HFFc6 (cell line): ENCODE measurements at places on chromosomes 4 and X. TPM values are rescaled to one million over a fixed set of nuclear protein-coding genes. Genes with fewer than 3 reads are reported as not detected.

- no peak for DNase-seq
Observed at GRCh38 chr4:74397748-74398426, 32.9 kb downstream of the EREG start.

DNA sequence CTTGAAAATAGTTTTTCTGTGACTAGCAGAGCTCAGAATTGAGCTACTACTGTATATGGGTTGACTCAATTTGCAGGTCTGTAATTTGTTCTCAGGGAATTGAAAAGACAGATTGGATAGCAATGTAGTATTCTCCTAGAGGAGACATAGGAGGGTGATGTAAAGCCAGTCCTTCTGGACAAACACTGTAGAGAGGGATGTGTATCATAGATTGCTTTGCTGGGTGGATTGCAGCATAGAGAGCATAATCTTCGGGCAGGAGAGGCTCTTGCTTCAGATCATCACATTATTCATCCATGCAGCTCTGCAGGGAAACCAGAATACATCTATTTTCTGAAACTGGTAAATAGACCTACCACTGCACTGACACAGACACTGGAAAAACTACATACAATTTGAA is 1110.5 kb downstream of the RAPGEF2 start:
- no peak for DNase-seq

- DNase-seq = no peak
Observed at GRCh38 chr4:47372561-47372960, 90.9 kb downstream of the COMMD8 start.

DNA sequence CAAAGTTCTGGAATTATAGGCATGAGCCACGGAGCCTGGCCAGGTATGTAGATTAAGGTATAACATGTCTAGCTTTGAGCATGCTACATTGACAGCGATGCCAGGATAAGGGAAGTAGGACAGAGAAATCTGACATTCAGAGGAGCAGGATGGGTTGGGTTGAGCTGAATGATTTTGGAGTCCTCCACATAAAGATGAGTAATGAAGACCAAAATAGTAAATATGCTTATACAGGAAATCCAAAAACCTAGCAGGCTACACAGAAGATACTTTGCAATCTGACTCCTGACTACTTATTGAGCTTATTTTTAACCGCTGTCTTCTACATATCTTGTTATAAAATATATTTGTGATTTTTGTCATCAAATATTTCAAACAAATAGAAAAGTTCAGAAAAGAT is 69.7 kb downstream of the PDGFC start:
- no peak for DNase-seq

DNA sequence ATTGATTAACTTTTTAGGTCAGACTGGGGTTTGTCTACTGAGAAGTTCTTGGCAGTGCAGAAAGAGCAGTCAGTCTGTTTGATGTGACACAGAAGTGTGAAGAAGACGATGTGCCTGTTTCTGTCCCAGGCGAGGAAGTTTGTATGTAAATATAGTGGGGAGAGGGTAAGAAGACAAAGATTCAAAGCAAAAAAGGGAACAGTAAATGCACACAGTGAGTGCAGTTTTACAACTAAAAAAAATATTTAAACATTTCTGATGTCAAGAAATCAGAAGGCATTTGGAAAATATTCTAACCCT is 264.9 kb downstream of the RAPGEF2 start:
- no peak for DNase-seq

The CPE gene
- total RNA-seq = not detected in 3 replicates

The RTL3 gene
- 0.26 to 0.62 TPM (median 0.51 TPM) in 3 replicates for total RNA-seq

The POF1B gene
- total RNA-seq = not detected in 3 replicates

The COL4A5 gene
- 6.1 and 8.4 TPM in 2 replicates for total RNA-seq
